ENCODE measurements at places on chromosomes 5 and 9.
A peak's percentile ranks its signal among the peaks of the same experiment; 100 is the strongest.

DNA sequence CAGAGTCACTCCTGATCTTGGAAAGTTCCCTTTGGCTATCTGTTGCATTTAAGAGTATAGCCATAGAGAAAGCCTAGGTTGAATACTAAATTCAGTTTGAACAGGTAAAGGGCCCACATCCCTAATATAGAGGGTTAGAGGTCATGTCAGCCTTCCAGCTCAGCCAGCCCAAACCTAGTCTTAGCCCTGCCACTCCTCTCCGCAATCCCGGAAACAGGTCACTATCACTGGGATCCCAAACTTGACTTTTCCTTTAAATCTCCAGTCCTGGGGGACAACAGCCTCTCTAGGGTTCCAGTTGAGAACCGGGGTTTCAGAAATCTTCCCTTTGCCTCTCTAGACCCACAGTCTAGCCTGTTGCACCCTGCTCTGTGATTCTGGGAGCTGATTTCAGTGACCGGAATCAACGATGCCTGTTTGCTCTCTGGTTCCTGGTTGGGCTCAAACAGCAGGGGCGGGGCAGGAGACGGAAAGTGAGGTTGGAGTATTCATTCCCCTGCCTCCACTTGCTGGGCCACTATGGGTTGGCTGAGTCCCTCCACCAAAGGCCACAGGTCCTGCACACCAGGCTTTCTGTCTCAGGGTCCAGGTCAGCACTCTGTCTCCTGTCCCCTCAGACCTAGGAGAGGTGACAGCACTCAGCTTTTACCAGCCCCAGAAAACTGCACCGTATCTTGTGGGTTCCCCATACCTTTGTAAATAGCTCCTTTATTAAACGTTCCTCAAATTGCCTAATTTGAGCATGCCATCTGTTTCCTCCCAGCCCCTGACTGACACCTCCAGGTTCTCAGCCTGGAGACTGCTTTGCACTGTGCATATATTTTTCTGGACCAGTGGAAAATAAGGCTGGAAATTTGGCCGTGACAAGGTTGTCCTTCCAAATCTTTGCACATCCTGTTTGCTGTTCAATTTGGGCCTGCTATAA lies 23.8 kb upstream of the CPEB4 start:
- DNase-seq, result no peak

DNA sequence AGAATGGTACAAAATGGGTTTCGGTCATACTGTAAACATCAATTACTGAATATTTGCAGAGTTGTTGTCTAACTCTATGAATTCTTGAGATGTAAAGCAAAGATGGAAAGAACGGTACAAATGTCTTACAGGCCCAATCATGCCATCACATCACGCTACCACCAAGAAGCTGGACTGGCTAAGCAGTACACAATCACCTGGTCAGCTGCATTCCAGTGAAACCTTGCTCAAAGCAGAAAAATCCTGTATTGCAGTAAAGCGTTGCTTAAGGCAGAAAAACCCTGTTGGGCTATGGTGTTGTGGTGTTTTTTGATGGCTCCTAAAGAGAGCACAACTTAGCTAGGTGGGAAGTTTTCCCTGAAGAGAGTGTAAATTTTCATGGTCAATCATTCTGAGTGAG lies 112.6 kb upstream of the RASA1 start:
- DNase-seq, result no peak

DNA sequence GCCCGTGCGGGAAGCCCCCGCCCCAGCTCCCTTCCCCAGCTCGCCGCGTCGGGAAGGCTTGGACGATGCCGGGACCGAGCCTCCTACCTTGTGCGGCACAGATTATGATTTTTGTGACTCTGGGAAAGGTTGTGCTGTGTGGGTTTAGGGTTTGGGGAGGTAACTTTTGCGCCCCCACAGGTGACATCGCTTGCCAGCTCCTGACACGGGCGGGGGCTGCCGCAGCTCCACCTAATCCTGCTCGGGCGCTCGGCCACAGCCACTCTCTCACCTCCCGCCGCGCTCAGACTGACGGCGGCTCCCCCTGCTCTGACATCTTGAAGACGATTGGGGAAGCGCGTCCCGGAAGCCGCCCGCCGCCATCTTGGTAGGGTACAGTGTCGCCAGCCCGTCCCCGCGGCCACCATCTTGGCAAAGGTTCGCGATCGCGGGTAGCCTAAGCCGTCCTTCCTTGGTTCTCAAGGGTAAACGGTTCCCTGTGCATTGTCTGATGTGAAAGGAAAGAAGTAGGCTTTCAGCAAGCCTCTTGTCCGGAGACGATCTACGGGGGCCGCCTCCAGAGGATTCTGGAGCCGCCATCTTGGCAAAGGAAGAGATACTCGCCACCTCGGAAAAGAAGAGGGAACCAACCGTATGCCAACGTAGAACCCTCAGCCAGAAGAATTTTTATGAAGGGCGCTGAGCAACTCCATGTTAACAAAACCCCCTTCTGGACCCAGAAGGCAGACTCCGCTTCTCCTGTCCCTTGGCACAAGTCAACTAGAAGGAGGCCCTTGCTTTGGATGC lies 1.8 kb upstream of the NR3C1 start:
- peak; percentile 55 for DNase-seq

DNA sequence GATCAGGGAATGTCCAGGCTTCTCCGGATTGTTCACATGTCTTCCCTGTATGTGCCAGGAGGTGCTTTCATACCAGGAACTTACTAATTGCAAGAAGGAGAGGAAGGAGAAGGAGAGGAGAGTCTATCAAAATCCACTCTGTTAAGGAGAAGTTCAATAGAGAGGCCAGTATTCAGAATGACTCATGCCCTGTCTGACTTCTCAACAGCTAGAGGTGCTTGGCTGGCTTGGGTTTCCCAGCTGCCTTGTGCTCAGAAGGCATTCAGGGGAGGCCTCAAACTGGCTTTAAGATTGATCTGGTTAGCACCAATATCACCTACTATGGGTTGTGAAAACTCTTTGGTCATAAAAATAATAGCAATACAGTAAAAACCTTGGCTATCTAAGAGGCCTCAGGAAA lies 167.9 kb upstream of the GLRA1 start:
- DNase-seq, result no peak

GRCh38 chr5:117205894-117206293 lies 631.3 kb upstream of the SEMA6A start:
- no peak for DNase-seq

DNA sequence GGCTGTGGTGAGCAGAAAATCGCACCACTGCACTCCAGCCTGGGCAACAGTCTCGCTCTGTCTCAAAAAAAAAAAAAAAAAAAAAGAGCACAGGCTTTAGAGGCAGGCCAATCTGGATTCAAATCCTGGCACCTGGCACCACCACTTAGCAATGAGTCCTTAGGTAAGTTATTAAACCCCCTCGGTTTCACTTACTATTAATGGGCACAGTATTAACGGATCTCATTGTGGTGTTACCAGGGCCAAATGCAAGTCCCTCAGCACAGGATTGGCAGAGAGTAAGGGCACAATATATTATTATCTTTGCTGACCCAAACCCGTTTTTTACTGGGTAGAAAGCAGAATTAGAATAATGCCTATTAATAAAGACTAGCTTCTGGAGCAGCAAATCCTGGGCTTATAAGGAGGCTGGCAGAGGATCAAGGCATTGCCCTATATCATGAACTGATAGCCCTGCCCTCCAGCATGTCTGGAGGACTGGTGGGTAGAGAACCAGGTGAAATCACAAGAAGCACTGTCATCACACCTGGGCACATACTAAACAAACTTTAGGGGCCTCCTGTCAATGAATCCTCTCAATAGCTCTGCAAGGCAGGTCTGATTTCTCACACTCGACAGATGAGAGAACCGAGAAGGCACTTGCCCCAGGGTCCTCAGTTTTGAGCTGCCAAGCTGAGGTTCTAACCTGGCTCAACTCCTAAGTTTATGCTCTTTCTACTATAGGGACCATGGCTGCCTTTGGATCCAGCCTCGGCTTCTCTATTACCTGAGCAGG lies 17.7 kb downstream of the PCDHGC5 start:
- DNase-seq, result no peak

- peak; percentile 20 for DNase-seq
Observed at GRCh38 chr5:86917117-86917579, 299.4 kb downstream of the COX7C start.

All from urothelium cell line (cell line).